ENCODE measurements at places on chromosomes 16 and 17. TPM values are rescaled to one million over a fixed set of nuclear protein-coding genes. Genes with fewer than 3 reads are reported as not detected.

DNA sequence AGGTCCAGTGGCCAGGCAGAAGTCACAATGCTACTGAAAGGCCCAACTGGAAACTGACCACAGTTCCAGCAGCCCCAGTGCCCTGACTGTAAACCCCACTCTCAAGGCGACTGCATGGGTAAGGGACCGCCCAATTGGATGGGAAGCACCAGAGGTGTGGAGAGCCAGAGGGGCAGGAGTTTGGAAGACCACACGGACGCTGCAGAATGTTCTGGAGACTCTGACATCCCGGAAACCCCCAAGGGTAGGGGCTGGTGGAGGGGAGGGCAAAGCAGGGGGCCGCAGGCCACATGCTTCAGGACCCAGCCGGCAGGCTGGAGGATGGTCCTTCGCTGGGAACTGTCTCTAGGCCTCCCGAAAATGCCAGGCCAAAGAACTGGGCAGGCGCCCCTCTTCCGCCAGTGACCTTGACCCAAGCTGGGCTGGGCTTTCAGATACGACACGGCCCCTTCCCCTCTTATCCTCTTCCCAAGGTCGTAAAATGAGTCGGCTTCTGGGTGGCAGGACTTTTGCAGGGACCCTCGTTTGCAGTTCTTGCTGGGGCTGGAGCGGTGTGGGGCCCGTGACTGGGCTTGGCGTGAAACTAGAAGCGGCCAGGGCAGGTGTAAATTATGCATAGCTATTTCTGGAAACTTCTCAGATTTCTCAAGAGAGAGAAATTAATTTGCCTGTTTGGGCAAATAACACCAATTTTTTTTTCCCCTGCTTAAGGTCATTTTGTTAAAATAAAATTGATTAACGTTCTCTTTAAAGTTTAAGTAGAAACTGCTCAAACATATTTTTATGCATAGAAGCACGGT, 110.2 kb downstream of the C16orf78 start:
- H3K4me3 ChIP-seq = peak overlapping the region; percentile 27
- no peak for DNase-seq
- H3K27ac ChIP-seq = peak overlapping the region; percentile 2
- no peaks in the 10 kb centered on the region for H3K27me3 ChIP-seq

DNA sequence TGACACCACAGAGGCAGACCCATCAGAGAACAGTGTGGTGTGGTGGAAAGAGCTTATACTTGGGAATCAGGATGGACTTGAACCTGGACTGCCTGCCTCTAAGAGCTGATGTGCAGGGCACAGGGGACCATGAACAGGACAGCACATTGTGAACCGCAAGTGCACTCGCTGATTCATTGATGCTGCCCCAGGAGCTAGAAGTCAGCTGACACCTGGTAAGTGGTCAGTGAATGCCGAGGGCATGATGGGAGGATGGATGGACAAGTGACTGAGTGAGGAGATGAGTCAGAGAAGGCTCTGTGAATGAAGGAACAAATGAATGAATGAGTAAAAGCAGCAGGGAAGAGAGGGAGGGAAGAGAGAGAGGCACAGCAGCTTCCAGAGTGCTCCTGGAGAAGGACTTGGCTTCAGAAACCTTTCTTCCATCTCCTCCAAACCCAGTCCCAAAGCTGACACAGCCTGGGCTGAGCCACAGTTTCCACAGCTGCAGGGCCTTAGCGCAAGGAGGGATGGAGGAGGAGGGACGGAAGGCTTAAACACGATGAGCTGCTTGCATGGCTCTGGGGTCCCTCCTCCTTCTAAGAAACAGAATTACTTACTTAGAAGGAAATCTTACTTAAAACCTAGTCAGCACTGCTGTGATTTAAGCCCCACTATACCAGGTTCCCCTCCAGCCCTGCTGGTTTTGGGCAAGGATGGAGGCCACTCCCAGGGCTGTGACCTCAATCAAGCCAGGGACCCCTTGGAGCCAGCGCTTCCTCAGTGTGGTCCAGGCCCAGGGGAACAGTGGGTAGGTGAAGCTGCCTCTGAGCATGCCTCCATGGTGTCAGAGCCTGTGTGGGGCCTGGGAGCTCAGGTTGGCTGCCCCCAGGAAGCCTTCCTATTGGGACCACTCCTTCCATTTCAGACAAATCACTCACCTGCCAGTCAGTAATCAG, 184.6 kb downstream of the TMEM132E start:
- no peak overlapping the region for H3K4me3 ChIP-seq
- H3K27me3 ChIP-seq = no peaks in the 10 kb centered on the region
- no peak overlapping the region for H3K27ac ChIP-seq
- H3K36me3 ChIP-seq = no peaks in the 10 kb centered on the region
- DNase-seq = no peak

DNA sequence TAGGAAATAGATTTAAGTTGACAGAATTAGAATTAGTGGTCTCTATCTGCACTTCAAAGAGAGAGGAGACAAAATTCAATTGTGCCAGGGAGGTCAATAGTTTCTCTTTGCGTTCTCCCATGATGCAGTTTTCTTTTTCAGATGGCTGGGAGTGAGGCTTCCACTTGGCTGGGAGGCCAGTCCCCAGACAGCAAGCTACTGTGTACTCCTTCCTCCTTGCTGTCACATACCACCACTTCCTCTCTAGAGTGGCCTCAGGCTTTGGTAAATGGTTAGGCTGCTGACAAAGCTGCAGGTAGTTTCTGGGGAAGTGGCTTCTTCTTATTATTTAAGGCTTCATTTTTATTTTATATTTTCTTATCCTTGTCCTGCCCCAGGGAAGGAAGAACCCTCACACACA, 106.2 kb upstream of the HS3ST4 start:
- no peaks in the 10 kb centered on the region for H3K4me1 ChIP-seq
- no peak for DNase-seq
- H3K36me3 ChIP-seq = no peaks in the 10 kb centered on the region
- no peaks in the 10 kb centered on the region for H3K27me3 ChIP-seq
- no peak overlapping the region for H3K27ac ChIP-seq

- H3K4me1 ChIP-seq = no peaks in the 10 kb centered on the region
- no peaks in the 10 kb centered on the region for H3K27me3 ChIP-seq
- no peak for DNase-seq
- H3K36me3 ChIP-seq = no peaks in the 10 kb centered on the region
These were observed 2.9 kb downstream of the ARMC5 start for GRCh38 chr16:31461921-31462804.

GRCh38 chr16:80080287-80080851, 460.4 kb upstream of the DYNLRB2 start:
- no peaks in the 10 kb centered on the region for H3K36me3 ChIP-seq
- H3K4me1 ChIP-seq = no peaks in the 10 kb centered on the region
- no peak overlapping the region for H3K27ac ChIP-seq
- no peak for DNase-seq
- H3K27me3 ChIP-seq = no peaks in the 10 kb centered on the region
- H3K4me3 ChIP-seq = no peak overlapping the region

DNA sequence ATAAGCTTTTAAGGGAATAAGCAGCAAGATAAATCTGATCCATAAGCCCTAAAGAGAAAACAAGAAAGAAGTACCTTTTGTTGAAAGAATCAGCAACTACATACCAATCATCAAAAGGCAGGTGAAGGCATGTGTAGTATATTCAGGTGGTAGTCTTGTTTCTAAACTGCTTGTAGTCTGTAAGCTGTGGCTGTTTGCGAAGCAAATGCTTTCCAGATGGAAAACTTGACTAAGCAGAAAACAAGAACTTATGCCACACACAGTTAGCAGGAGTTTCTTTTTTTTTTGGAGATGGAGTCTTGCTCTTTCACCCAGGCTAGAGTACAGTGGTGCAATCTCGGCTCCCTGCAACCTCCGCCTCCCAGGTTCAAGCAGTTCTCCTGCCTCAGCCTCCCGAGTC, 5.7 kb downstream of the CBX1 start:
- H3K36me3 ChIP-seq = no peaks in the 10 kb centered on the region
- no peak overlapping the region for H3K4me3 ChIP-seq
- H3K27me3 ChIP-seq = no peaks in the 10 kb centered on the region
- DNase-seq = no peak
- no peak overlapping the region for H3K27ac ChIP-seq

DNA sequence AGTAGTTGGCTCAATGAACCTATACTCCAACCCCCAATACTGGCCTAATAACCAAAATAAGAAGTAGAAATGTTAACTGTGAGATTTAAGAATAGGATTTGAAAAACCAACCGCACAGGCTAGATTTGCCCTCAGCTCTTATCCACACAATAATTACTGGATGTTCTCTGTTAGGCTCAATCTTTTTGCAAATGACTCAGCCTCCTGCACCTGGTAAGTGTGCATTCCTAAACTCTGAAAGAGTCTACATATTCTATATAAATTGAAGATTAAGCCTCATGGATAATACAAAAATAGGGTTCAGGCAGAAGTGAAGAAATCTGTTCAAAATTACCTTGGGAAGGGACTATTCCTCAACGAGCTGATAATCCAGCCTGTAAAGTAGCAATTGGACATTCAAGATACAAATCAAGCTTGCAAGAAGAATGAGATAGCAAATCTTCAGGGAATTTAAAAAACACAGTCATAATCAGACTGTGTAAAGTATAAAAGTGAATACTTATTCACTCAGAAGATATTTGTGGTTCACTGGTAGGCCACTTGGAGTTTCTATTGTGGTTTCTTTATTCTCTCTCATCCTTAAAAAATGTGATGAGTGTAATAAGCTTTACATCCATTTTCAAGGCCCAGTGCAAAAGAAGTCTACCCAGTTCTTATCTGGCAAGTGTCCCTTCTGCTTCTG, 931.9 kb upstream of the SOX9 start:
- no peak overlapping the region for H3K27ac ChIP-seq
- H3K27me3 ChIP-seq = no peaks in the 10 kb centered on the region
- DNase-seq = no peak
- H3K4me3 ChIP-seq = no peak overlapping the region
- no peaks in the 10 kb centered on the region for H3K36me3 ChIP-seq

DNA sequence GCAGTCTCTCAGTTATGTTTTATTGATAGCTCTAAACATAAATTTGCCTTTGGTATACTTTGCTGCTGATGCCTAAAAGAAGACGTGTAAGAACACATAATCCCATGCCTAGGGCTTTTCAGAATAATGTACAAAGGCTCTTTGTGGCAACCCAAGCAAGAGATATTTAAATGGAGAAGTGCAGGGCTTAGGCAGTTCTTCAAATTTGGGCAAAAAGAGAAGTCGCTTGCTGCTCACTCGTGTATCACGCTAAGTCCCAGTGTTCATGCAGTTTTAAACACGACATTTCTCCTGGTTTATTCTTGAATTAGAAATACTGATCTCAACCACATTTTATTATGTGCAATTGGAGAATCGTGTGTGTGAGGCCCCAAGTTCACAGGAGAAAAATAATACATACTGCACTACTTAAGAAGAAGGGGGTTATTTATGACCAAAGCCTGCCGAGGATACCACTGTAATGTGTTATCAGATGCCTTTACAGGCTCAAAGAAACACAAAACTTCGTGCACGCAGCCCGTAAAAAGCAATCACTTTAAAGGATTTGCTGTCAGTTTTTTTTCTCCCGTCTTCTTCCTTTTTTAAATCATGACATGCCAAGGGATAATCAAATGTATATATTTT, 22.5 kb upstream of the IRX6 start:
- no peak for DNase-seq
- H3K36me3 ChIP-seq = no peaks in the 10 kb centered on the region
- no peaks in the 10 kb centered on the region for H3K4me1 ChIP-seq
- no peak overlapping the region for H3K4me3 ChIP-seq
- H3K27ac ChIP-seq = no peak overlapping the region

GRCh38 chr17:5430413-5430999, 8.4 kb downstream of the C1QBP start:
- no peak for DNase-seq
- no peaks in the 10 kb centered on the region for H3K27me3 ChIP-seq
- no peaks in the 10 kb centered on the region for H3K36me3 ChIP-seq
- no peak overlapping the region for H3K27ac ChIP-seq

CYB5B gene
- total RNA-seq = 62.1 TPM

CCL5 gene
- total RNA-seq = 0.35 TPM

MSLN gene
- total RNA-seq = 30.8 TPM

HID1 gene
- total RNA-seq = 9.7 TPM
